ENCODE measurements at places on chromosomes 7 and 10.
A peak's percentile ranks its signal among the peaks of the same experiment; 100 is the strongest.

DNA sequence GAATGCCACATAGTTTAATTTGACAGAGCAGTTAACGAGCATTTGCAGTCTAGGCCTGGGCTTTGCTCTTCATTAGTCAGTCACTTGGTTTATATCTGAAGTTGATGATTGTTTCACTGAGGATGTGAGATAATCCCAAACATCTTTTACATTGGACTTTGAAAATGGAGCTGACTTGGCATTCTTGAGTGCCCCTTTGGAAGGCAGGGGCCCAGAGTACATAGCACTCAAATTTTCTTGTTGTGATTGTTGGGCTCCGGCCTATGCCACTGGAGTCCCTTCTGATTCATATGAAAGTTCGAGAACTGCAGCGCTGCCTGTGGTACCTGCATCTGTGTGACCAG lies 21.9 kb downstream of the DNAJB6 start:
- no peak for DNase-seq

- peak; percentile 14 for DNase-seq
These were observed 102.7 kb upstream of the TNRC18 start for GRCh38 chr7:5526100-5526905.

- no peak for DNase-seq
These were observed 90.4 kb upstream of the TNS3 start for GRCh38 chr7:47672271-47672791.

DNA sequence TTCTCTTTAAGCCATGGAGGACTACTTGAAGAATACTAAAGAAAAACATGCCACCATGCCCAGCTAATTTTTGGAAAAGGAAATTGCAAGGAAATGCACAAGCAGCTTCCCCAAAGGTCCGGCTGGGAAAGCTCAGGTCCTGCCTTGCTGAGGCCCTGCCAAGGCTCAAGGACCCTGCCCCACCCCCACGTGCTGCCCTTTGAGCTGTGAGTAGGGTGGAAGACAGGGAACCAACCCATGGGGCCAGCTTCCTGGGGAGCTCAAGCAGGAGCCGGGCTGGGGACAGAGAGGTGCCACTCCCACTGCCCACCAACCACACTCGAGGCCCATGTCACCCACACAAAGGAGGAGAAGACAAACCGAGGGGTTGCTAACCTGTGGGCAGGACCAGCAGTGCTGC lies 78.2 kb downstream of the SLIT1 start:
- no peak for DNase-seq

- DNase-seq: no peak
These were observed 5.0 kb downstream of the VIPR2 start for GRCh38 chr7:159139639-159140038.

- DNase-seq: peak; percentile 51
These were observed 25.4 kb downstream of the STAM start for GRCh38 chr10:17669185-17669872.

- no peak for DNase-seq
These were observed 59.3 kb upstream of the PLXDC2 start for GRCh38 chr10:19756919-19757318.

- peak; percentile 53 for DNase-seq
These were observed 383 bp downstream of the MARVELD1 start for GRCh38 chr10:97713826-97714400.

GRCh38 chr7:81402227-81402626 lies 367.6 kb downstream of the HGF start:
- DNase-seq: no peak

DNA sequence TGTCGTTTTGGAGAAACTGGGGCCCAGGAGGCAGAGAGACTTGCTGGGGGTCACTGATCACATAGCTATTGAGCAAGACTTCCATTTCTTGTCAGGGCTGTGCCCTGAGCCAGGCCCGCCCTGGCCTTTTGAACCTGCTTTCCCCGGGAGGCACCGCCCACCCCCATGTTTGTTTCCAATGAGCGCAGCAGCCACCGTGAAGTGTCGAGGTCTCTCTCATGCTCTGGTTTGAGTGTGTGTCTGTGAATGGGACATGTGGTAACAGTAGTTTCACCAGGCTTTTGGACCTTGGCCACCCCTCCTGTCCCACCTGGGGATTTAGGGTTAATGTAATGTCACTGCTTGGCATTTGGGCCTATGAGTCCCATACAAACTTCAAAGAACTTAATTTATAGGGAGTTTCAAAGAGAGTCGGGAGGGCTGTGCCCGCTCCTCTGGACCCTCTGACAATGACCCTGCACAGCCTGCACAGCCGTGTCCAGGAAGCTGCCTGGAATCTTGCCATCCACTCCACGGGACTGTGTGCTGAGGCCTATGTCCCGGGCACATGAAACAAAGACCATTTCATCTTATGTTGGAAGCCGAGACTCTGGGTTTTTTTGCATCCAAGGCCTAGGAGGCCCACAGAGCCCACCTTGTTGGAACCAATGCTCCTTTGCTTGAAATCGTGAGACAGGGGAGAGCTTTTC lies 6.3 kb downstream of the PRF1 start:
- DNase-seq: no peak

- DNase-seq: no peak
These were observed 765.0 kb downstream of the INHBA start for GRCh38 chr7:40937879-40938278.

All from CD4-positive, alpha-beta T cell treated with Interleukin-2 at 100 ng/mL for 4 hours (primary cell).